Stimulated activated CD8-positive, alpha-beta memory T cell treated with anti-CD3 and anti-CD28 coated beads, Interleukin-4, amount 100 ng/mL, for 1 hour (primary cell): ENCODE measurements at places on chromosomes 2 and 18.

DNA sequence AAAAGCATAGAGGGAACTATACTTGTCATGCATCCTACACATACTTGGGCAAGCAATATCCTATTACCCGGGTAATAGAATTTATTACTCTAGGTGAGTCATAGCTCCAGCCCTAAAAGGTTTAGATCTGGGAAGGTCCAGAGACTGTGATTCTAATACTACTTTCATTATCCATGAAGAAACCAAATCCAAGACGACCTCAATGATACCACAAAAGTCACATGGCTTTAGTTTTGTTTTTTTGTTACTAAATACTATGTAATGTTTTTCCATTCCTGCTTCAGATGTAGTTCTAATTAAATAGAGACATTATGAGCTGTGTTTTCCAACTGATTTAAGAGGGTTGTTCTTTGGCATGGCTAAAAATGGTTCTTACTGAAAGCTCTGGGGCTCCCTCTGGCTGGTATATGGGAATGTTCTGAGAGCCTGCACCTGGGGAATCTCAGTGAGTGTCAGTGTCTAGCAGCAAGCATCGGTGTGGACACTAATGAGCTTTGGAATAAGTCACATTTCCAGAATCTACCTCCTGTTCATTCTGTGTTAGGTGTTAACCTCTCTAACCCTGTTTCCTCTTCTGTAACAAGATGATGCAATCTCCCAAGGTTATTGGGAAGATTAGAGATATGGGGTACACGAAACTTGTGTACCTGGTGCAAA, 20.5 kb upstream of the IL1RL2 start:
- no peak for DNase-seq

DNA sequence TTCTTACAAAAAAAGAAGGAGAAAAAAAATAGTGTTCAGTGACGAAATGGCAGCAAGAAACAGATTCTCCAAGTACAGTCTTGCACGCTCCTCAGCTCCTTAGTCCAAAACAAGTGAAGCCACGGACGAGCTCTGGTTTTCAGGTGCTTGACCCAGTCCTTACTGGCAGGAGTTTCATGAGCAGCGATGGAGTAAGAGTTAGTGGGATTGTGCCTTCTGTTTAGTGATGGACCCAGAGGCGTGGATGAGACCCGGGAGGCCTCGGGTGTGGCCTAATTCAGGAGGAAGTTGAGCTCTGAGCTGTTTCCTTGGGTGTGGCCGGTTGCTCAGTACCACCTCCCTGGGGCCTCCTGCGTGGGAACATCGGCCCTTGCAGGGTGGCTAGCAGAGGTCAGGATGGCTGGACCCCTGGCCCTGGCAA, 52.0 kb downstream of the KIF5C start:
- no peak for DNase-seq

- DNase-seq: no peak
These were observed 103.0 kb upstream of the STK17B start for GRCh38 chr2:196274387-196274809.

GRCh38 chr2:237615631-237616249, 11.6 kb upstream of the LRRFIP1 start:
- no peak for DNase-seq

- DNase-seq: no peak
These were observed 14.7 kb upstream of the ATP6V1B1 start for GRCh38 chr2:70921031-70921430.

GRCh38 chr2:18467749-18468360, 92.6 kb downstream of the RDH14 start:
- DNase-seq: no peak

GRCh38 chr2:168255103-168255502, 7.7 kb upstream of the STK39 start:
- DNase-seq: no peak

DNA sequence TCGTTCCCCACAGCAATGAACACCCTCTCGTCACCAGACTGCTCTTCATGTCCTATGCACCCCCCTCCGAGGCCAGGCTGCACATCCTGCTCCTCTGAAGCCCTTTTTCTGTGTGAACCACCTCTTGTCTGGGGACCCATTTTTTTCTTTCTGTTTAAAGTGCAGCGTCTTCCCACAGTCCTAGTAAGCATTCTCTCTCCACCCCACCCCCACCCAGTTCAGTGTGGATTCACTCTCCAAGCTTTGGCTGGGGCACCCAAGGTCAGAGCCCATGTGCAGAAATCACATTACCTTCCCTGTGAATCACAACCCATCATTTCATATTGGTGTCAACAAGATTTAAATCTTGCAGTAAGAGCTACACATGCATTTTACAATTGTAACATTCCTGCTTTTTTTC, 26.4 kb upstream of the PKDCC start:
- no peak for DNase-seq

DNA sequence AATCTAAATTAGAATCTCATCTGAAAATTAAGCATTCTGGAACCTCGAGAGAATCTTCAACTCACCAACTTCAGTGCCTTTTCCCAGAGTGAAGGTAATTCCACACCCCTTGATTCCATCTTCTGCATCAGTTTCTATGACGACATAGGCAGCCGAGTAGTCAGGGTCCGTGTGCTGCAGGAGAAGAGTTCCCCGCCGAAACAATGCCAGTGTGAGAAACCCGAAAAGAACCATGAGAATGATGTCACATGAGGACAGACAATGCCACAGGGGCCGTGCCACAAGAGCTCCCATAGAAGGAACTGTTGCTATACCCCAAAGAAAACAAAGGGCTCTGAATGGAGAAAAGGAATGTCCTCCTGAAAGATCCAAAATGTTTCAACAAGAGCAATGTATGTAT, 6.0 kb downstream of the ENOSF1 start:
- DNase-seq: no peak
